Hypothalamus (tissue), 51 donors: ENCODE measurements at places on chromosomes 16 and 17.

DNA sequence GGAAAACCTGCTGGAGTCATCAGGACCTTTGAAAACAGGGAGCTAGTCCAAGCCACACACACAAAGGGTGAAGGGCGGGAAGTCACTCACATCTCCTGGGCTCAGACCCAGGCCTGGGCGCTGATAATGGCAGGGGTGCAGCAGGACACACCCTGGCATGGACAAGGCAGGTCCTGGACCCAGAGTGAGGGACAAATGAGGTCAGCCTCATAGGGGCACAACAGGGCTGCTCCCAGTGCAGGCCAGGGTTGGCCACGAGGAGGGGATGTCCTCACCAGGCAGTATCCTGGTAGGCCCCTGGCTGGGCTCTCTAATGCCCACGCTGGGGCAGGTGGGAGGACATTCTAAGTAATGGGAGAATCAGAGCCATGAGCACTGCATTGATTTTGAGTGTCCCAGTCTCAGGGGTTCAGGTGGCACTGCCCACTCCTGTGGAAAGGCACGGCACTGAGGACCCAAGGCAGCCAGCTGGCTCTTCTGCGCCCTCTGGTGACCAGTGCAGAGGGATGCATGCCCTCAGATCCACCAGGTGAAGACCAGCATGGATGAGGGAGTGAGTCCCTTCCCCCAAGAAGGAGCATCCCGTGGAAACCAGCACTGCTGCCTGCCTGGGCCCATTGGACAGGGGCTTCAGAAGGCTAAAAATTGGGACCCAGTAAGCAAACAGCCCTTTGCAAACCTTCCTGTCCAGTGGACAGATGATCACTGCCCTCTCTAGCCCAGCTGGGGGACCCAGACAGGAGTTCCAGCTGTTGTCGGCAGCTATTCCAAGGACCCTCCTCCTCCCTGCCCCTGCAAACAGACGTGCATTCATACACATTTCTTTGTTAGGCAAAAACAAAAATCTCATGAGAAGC, 23.4 kb upstream of the SREBF1 start:
- peak; percentile 50 for DNase-seq

DNA sequence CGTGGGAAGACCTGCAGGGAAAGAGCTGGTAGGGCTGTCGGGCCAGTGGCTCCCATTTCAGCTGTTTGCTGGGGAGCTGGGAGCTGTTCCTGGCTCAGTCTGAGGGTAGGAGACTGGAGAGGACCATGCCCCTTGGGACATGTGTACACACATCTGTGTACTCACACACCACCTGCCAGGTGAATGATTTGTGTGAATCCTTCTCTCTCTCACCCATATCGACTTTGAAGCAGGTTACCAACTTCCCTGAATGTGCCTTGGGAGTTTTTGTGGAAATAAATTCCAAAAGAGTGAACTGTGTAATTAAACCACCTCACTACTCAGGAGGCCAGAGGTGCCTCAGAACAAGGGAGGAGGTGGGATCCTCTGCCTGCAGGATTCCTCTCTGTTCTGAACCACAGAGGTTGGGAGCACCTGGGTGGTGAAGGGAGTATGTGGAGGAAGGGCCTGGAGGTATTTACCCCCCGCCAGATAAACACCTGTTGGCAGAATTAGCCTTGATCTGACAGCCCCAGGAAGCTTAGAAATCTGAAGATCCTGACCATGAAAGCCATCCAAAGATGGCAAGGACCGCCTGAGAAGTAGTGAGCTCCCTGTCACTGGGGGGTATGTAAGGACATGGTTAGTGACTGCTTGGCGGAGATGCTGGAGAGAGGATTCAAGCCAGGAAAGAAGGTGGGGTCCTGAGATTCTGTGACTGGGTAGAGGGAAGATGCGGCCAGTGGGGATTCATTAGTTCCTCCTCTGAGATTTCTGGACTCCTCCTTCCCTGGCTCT, 3.3 kb downstream of the ABCC3 start:
- no peak for DNase-seq

DNA sequence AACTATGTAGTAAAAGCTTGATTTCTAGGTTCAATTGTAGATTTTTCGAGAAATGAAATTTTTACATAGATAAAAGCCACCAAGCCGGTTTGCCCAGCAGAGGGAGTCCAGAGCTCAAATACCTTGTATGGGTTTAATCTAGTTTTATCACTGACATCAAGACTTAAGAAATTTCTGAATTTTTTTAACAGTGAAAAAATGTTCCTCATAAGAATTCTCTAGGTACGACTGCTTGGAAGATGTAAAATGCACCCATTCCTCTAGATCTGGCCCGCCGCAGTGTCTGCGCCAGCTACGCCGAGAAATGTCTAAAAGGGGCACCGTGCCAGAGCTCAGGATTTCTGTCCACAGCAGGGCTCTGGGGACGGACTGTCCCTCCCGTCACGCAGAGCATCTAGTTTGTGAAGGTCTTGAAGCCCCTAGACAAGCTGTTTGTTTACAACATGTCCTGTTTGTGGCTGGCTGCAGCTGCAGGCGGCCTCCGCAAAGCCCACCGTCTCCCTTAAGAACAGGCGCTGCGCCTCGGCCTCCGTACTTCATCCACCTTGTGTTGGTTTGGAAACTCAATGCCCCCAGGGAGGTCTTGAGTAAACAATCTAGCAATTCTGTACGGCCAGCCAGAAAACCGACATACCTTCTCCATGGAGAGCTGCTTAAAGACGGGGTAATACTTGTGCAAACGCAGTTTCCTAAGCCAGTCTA, 24.8 kb downstream of the MAP1LC3B start:
- peak; percentile 23 for DNase-seq

DNA sequence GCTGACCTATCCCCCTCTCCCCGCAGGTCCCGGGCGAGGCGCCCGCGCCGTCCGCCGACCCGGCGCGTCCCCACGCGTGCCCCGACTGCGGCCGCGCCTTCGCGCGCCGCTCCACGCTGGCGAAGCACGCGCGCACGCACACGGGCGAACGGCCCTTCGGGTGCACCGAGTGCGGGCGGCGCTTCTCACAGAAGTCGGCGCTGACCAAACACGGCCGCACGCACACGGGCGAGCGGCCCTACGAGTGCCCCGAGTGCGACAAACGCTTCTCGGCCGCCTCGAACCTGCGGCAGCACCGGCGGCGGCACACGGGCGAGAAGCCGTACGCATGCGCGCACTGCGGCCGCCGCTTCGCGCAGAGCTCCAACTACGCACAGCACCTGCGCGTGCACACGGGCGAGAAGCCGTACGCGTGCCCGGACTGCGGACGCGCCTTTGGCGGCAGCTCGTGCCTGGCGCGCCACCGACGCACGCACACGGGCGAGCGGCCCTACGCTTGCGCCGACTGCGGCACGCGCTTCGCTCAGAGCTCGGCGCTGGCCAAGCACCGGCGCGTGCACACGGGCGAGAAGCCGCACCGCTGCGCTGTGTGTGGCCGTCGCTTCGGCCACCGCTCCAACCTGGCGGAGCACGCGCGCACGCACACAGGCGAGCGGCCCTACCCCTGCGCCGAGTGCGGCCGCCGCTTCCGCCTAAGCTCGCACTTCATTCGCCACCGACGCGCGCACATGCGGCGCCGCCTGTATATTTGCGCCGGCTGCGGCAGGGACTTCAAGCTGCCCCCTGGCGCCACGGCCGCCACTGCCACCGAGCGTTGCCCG, 10.3 kb downstream of the ZNF771 start:
- DNase-seq, result peak; percentile 64

- peak; percentile 58 for DNase-seq
These were observed 500 bp downstream of the MAF start for GRCh38 chr16:79599837-79600637.

GRCh38 chr16:48546774-48547173, 63.2 kb downstream of the N4BP1 start:
- DNase-seq, result no peak

DNA sequence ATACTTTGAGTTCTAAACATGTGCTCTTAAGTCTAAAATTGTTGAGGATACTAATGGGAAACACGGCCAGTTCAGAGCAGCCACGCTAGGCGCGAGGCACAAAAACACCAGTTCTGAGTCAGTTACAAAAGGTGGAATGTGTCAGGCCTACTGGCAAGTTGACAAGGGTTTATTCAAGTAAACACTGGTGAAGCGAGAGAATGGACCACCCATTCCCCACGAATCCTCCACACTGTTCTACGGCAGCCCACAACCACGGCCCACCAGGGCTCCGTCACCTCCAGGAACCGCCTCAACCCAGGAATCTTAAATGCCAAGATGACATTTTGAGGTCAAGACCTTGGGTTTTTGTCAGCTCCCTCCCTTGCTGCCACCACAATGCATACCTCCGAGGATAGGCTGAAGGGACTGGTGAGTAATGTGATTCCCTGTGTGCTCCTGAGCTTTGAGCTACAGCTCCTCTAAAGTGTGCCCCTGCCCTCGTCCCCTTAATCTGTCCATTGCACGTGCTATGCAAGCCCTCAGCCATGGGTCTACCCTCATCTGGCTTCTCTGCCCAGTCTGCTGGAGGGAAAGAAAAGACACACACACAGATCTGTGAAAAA, 28.5 kb upstream of the TRAP1 start:
- no peak for DNase-seq
